ENCODE measurements at places on chromosomes 4 and X. TPM values are rescaled to one million over a fixed set of nuclear protein-coding genes. Genes with fewer than 3 reads are reported as not detected.

QDPR gene
- 19.4 TPM for total RNA-seq

GRCh38 chrX:53714580-53715345 lies 28.2 kb upstream of the HUWE1 start:
- DNase-seq, result no peak

GRCh38 chr4:19293080-19293479 lies 958.6 kb upstream of the SLIT2 start:
- DNase-seq, result no peak

CAPN6 gene
- total RNA-seq, result not detected

- DNase-seq, result no peak
These were observed 56.6 kb downstream of the SPRY1 start for GRCh38 chr4:123453061-123453680.

SPINK2 gene
- total RNA-seq, result not detected

VEGFC gene
- total RNA-seq, result 18.9 TPM

SHOX gene
- not detected for total RNA-seq

GRCh38 chr4:25161593-25161950 lies 1.3 kb upstream of the SEPSECS start:
- no peak for DNase-seq

Data from pulmonary artery endothelial cell (primary cell).